Tibial nerve (tissue), 4 donors: ENCODE measurements at places on chromosomes 13 and 19.

DNA sequence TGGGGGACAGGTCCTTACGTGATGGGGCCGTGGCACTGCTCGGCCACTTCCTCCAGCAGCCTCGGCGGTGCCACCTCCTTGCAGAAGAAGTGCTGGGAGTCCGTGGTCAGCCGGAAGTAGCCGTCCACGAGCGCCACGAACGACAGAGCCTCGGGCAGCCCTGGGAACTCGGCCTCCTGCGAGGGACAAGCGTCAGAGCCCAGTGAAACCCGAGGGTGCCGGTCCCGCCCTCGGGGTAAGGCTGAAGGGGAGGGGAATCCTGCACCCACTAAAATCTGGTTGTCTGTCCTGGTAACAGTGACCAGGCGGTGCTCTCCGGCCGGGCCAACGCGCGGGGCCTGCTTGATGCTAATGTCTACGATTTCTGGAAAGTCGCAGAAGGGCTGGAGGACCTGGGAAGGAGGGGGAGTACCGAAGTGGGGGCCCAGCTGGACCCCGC is 6.4 kb downstream of the JAK3 start:
- no peak for DNase-seq

DNA sequence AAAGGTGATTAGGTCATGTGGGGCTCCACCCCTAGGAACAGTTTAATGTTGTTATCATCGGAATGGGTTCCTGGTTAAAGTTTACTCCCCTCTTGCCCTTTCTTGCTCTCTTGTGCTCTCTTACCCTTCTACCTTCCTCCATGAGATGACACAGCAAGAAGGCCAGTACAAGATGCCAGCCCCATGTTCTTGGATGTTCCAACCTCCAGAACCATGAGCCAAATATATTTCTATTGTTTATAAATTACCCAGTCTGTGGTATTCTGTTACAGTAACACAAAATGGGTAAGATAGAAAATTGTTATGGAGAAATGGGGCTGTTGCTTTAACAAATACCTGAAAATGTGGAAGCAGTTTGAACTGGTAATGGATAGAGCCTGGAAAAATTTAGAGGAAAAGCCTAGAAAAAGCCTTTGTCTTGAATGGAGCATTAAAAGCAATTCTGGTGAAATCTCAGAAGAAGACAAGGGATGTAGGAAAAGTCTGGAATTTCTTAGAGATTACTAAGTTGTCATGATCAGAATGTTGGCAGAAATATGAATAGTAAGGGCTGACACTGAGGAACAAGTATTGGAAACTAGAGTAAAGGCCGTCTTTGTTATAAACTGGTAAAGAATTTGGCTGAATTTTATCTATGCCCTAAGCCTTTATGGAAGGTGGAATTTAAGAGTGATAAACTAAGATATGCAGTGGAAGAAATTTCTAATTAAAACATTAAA is 53.5 kb upstream of the TSC22D1 start:
- DNase-seq = no peak

- no peak for DNase-seq
Observed at GRCh38 chr13:57314897-57315520, 148.0 kb downstream of the PRR20E start.

DNA sequence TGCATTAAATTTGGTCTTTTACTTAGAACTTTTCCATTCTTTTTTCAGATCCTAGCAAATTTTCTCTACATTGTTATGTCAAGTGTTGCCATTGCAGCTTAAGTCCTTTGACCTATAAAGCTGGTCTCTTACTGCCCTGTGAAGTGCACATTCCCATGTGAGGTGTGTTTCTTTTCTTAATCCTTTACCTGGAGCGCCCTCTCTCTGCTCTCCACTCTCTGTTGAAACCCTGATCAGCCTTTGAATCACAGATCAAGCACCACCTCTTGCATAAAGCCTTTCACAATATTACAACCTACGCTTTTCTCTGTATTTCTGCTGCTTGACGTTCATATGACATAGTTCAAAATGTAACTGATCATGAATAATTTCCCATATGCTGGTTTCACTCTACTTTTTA is 84.8 kb downstream of the PCDH17 start:
- DNase-seq = no peak

DNA sequence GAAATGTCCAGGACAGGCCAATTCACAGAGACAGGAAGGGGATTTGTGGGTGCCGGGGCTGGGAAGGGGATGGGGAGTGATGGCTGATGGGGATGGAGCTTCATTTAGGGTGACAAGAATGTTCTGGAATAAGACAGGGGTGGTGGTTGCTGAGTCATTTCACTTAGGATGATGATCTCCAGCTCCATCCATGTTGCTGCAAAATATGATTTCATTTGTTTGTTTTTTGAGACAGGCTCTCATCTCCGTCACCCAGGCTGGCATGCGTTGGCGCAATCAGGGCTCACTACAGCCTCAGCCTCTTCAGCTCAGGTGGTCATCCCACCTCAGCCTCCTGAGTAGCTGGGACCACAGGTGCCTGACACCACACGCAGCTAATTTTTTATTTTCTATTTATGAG is 3.1 kb upstream of the JSRP1 start:
- DNase-seq = no peak

DNA sequence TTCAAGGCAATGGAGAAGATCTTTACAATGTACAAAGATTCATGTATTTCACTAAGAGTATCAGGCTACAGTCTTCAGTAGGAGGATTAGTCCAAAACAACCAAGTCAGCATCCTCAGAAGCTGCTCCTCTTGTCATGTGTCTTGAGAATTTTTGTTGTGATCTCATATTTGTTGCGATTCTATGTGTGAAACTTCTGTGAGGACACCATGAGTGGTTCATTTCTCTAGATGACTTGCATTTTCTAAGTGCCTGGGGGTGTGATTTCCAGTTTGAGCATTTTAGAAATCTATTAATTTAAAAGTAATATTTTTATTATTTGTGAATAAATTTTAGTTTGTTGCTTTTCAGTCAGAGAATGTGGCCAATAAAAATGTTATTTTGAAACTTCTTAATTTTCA is 94.5 kb downstream of the RAP2A start:
- DNase-seq = no peak

DNA sequence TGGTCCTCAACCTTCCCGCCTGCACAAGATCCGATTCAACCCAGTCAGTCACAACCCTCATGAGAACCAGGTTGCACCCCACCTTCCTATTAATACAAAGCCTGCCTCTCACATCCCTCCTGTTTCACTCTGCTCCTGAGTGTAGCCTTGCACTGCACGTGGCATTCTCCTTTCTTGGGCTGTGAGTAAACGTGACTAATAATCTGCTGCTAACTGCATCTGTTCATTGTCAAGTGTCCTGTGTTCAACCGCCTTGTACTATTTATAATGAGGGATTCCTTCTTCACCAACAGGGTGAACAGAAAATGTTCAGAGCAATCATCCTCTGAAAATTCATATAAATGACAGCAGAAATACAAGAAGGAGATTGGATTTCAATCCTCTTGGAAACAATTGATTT is 1608.2 kb downstream of the SLITRK5 start:
- DNase-seq = no peak

DNA sequence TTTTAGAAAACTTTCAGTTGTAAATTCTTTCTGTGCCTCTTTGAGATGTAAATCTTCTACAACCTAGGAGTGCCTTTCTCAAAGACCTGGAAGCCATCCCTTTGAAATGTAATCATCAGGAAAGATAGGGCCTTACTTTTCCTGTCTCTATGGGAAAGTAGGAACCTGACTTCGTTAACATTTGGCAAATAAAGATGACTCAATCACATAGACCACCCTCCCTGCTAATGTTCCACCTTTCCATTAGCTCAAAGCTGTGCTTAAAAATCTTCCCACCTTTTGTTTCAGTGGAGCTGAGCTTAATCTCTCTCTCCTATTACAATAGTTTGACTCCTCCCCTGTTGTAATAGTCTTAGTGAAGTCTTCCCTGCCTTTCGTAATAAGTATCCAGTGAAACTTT is 247.7 kb downstream of the OLFM4 start:
- no peak for DNase-seq

DNA sequence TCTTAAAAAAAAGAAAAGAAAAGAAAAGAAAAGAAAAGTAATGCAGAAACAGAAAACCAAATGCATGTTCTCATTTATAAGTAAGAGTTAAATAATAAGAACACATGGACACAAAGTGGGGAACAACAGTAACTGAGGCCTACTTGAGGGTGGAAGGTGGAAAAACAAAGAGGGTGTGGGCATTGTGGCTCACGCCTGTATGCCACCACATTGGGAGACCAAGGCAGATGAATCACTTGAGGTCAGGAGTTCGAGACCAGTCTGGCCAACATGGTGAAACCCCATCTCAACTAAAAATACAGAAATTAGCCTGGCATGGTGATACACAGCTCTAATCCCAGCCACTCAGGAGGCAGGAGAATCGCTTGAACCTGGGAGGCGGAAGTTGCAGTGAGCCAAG is 8.1 kb downstream of the ZNF708 start:
- DNase-seq = no peak

GRCh38 chr19:28880735-28881401 is 332.1 kb downstream of the UQCRFS1 start:
- no peak for DNase-seq

DNA sequence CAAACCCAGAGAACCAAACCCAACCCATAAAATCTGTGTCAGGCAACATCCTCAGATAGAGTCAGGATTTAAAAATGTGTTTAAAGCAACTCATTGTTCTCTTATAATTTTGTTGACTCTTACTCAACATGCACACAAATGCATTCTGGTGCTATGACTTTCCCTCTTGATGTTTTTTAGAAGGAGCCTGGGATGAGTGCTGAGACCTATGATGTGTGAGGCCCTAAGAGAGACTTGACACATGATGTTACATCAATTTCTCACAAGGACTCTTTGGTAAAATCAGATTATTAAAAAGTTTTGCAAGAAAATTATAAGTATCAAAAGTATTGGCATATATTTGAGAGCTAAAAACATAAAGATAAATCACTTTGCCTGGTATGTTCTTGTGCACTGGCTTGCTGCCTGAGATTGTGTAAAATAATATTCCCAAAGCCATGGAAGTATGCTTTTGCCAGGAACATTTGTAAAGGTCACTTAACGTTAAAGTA is 173.9 kb downstream of the DCLK1 start:
- no peak for DNase-seq
